NCI-H69 (cell line): ENCODE measurements at places on chromosomes 3 and 15.

DNA sequence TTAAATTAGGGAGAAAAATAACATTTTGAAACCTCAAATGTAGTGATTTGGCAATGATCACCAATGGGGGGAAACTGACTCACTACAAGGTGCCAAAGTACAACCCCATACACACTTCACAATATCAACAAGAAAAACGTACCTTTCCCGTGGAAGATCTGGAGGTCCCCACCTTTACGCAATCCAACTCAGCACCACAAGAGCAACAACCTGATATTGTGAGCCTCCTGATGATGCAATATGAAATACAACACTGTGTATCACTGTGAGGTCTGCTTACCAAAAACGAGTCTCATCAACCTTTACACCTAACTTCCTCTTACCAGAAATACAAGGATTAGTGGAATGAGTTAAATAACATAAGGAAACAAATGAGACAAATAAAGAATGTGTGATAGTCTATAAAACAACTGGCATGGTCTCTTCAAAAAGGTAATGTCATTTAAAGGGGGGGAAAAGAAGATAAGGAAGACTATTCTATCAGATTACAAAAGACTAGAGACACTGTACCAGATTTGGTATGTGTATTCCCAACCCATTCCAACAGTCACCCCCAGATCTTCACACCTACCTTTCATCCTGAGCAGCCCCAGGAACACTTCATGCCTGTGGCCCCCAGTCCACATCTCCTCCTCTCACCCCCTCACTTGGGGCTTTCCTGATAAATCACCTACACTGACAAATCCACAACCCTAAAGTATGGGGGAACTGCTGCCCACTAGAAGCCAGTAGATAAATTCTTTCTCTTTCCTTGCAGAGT is 27.7 kb downstream of the DLG1 start:
- no peak for DNase-seq

GRCh38 chr3:189486556-189486955 is 144.6 kb upstream of the TP63 start:
- DNase-seq, result no peak

DNA sequence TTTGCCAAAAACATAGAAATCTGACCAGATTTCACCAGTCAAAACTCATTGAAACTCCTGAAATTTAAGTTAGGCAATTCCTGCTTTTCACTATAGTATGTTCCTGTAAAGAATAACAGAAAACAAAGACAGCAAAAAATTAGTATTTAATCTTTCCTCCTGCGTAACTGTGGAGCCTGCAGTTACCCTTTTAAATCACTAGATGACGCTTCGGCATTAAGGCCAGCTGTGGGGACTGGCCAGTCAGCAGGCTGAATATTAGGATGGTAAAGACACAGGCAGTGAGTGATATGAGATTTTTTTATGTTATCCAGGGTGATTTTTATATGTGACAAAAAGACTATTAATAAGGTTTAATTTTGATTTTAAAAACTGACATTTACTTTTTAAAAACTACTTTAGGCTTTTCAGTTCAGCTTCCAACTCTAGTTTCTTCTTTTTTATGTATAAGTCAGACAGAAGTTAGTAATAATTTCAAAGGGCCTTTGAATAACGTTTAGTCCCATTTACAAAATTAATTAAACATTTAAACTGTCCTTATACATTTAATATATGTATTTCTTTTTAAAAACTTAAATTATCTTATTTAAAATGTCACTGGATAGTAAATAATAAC is 165.1 kb downstream of the PPM1L start:
- peak; percentile 59 for DNase-seq

DNA sequence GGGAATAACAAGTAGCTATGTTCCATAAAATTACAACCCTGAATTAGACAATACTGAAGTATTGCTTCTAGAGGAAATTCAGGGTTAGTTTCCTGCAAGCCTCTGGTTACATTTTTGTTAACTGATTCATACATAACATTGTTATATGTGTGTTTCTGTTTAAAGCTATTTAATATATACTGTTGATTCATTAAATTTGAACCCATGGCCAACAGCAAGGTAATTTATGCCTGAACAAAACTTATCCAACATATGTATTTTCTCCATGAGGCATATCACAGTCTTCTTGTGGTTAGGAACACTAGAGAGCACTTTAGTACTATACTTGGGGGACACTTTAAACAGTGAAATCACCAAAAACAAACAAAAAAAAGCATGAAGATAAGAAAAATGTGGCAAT is 47.7 kb upstream of the PTX3 start:
- DNase-seq, result no peak

GRCh38 chr15:38886315-38887163 is 321.9 kb upstream of the RASGRP1 start:
- DNase-seq, result no peak

DNA sequence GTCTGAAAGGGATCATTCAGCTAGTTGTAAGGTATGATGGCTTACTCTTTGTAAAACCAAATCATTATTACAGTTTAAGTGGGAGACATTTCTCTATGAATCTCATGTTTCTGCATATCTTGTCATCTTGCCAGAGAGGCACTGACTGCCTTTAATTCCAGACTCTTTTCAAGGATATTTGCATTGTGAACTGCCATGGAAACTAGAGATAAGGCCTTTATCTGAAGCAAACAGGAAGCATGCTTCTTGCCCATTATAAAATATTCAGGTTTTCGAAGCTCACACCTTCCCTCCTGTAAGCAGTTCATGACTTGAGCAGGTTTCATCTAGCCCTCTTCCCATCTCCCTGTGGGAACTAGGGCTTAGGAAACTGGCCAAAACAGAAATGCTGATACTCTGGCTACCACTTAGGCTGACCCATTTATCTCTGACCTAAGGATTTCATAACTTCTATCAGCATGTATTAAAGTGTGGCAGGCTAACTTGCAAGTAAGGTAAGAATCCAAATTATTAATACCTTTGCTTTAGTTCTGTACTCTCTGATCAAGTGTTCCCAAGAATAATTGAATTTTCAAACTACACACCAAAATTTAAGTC is 326.6 kb upstream of the ALCAM start:
- DNase-seq, result no peak

DNA sequence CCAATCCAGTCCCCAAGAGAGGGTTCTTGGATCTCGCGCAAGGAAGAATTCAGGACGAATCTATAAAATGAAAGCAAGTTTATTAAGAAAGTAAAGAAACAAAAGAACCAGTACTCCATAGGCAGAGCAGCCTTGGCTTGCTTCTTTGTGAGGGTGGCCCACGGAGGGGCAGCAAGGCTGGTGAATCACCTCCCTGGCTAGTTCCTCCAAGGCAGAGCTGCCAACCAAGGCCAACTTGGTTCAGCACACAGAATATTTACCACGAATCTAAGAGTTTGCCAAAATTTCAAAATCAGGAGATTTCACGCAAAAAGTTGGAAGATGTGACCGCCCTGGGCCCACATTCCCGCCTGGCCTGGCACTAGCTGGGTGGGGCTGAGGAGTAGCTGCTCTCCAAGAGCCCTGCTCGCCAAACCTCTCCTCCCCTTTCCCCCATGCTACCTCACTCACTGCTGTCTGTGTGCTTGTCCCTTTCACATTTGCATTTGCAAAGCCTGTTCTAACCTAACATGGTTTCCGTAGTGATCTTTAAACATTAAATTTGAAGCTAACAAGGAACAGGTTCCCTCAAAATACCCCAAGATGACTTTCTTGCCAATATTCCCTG is 26.2 kb upstream of the DCUN1D1 start:
- DNase-seq, result no peak

GRCh38 chr3:43153216-43154083 is 47.6 kb upstream of the POMGNT2 start:
- no peak for DNase-seq

- no peak for DNase-seq
Measured at GRCh38 chr3:8867646-8868045, 95.6 kb downstream of the RAD18 start.

- DNase-seq, result no peak
Measured at GRCh38 chr3:101026881-101027280, 33.7 kb upstream of the ABI3BP start.

GRCh38 chr3:49754536-49754935 is 30.8 kb upstream of the GMPPB start:
- DNase-seq, result no peak

DNA sequence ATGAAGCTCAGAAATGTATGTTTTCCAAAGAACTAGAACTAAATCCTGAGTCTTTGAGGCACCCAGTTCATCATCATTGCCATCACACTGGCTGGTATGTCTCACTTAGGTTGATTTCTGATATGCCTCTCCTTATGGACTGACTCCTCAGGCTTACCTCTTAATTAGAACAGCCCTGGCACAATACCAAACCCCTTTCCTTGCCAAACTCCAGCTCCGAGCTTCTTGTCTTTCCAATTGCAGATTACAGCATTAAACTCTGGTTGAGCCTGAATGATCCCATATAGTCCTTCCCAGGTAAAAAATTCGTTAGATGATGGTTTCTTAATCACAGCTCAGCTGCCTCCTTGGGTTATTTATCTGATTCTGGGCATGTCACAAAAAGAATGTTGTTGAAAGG is 66.3 kb downstream of the RTP4 start:
- no peak for DNase-seq

DNA sequence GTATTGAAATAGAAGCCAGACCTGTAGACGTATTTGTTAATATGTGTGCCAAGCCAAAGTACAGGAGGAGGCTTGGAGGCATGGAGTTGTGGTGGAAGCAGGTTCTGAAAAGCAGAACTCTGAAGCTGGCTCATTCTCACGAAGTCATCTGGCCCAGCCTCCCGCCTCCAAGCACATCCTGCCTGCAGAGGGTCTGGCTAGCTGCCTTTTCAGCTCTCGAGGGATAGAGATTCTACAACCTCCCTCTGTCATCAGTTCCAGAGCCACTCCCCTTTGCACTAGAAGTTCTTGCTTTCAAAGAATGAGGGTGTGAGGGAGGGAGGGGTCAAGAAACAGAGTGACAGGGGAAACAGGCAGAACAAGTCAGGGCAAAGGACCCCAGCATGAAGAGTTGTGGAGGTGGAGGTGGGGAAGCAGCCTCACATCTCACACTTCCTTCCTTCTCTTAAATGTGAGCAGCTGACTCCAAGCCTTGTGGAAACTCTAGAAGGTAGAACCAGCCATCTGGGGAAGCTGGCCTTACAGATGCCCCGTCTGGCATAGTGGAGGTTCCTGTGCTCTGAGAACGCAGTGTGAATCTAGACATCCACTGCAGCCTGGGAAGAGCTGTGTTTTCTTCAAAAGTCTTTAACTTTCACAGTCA is 95.3 kb downstream of the SLC49A4 start:
- peak; percentile 30 for DNase-seq

DNA sequence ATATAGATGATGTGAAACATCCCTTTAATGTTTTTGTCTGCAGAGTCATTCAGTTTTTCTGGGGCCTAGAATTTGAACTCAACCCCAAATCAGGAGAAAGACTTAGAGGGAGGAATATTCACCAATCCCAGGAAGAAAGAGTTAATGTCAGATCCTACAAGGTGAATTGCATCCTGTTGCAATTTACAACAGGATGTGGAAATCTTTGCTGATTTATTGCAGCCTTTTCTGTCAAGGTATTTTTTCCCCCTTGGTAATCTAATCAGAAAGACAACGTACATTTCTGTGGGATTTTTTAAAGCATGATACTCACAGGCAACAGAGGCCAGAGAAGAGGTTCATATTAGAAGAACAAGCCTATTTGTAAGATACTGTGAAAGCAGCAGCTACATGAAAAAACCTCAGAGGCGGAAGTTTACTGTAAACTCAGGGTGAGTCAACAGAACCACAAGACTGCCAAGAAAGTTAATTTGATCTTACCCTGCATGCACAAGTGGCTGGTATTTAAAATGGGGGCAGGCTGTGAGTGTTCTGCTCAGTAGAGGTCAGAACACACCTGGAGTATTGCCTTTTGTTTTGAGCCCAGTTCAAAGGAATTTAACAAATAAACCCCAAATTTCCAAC is 531.9 kb downstream of the AGBL1 start:
- no peak for DNase-seq

DNA sequence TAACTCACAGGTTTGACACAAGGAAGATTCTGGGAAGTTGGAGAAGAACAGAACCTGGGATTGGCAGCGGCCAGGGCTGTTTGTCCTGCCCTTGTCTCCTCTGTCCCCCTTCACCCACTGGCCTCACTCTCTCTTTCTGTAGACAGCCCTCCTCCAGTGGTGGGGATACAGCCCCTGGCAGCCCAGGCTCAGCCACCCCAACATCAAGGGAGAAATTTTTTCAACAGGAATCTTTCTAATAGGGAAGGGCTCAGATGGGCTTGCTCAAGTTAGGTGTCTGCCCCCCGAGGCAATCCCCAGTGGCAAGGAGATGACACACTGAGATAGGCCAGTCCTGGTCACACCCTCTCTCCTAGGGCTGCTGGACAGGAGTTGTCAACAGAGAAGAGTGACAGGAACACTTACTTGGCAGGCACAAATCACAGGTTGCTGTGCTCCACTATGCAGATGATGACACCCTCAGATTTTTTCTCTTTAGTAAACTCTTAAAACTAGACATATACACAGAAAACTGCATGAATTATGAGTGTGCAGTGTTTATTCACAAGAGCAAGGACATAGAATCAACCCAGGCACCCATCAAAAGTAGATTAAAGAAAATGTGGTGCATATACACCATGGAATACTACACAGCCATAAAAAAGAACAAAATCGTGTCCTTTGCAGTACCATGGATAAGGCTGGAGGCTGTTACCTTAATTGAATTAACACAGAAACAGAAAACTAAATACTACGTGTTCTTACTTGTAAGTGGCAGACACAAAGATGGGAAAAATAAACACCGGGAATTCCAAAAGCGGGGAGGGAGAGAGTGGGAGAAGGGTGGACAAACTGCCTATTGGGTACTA is 36.3 kb downstream of the PLA2G4D start:
- DNase-seq, result no peak

DNA sequence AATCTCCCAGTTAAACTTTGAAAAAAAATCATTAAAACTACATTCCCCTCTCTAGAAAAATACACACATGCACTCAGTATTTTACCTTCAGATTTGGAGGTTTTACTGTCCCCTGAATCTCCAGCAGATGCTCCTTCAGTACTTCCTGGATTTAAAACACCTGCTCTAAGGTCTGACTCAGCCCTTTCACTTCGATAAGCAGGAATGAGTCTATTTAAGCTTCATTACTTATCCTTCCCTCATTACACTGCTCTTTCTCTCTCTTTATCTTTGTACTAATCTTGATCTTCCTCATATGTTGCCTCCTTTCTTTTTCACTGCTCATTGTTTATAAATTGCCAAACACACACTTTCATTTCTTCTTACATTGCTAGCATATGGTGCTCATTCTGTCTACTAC is 443.9 kb downstream of the DIPK2A start:
- DNase-seq, result peak; percentile 52

DNA sequence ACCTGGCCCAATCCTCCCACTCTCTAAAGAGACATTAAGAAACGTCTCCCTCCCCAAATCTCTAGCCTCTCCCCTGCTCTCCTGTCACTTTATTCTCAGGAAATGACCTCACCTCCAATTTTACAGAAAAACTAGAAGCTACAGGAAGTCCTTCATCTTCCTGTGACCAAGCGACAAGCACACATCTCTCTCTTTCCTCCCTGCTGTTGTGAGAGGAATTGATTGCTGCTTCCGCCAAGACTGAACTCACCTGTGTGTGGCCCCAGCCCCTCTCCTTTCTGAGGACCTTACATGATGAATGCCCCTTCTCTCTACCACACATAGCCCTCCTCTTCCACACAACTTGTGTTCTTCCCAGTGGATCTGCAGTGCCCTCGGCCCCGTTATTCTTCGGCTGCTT is 18.2 kb downstream of the DNAJB8 start:
- DNase-seq, result peak; percentile 12
